ENCODE measurements at places on chromosomes 7 and 10.

- DNase-seq, result no peak
Observed at GRCh38 chr7:115070311-115070710, 148.4 kb downstream of the MDFIC start.

GRCh38 chr10:51654918-51655317 is 44.5 kb downstream of the CSTF2T start:
- no peak for DNase-seq

DNA sequence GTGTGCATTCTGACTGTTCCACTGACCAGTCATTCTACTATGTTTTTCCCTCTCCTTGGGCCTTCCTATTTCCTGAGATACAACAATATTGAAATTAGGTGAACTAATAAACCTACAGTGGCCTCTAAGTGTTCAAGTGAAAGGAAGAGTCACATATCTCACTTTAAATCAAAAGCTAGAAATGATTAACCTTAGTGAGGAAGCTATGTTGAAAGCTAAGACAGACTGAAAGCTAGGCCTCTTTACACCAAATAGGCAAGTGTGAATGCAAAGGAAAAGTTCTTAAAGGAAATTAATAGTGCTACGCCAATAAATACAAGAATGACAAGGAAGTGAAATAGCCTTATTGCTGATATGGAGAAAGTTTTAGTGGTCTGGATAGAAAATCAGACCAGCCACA is 5.7 kb upstream of the DYNC1I1 start:
- DNase-seq, result no peak

DNA sequence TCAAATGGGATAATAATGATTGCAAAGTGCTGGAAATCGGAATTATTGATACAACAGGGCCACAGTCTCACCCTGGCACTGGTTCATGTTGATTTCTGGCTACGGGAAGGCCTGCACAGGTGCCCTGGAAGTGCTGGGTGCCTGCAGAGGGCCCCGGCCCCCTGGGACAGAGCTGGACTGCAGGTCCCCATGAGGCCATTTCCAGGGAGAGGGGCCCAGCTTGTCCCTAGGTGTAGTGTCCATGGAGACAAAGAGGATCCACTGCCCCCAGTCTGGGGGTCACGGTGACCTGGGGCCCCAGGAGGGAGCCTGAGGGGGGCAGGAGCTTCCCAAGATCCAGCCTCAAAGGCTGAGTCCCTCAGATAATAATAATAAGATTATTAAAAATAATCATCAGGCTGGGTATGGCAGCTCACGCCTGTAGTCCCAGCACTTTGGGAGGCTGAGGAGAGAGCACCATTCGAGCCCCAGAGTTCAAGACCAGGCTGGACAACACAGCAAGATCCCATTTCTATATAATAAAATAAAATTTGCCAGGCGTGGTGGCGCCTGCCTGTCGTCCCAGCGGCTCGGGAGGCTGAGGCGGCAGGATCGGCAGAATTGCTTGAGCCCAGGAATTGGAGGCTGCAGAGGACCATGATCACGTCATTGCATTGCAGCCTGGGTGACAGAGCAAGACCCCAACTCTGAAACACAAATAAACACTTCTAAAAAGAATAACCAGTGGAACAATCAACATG is 98.1 kb downstream of the MICALL2 start:
- no peak for DNase-seq

- no peak for DNase-seq
Observed at GRCh38 chr10:60955957-60956425, 12.0 kb upstream of the RHOBTB1 start.

Data from stimulated activated CD8-positive, alpha-beta memory T cell treated with anti-CD3 and anti-CD28 coated beads, Interleukin-7, amount 100 ng/mL, for 1 hour (primary cell).